ENCODE measurements at places on chromosomes 16 and 17.

DNA sequence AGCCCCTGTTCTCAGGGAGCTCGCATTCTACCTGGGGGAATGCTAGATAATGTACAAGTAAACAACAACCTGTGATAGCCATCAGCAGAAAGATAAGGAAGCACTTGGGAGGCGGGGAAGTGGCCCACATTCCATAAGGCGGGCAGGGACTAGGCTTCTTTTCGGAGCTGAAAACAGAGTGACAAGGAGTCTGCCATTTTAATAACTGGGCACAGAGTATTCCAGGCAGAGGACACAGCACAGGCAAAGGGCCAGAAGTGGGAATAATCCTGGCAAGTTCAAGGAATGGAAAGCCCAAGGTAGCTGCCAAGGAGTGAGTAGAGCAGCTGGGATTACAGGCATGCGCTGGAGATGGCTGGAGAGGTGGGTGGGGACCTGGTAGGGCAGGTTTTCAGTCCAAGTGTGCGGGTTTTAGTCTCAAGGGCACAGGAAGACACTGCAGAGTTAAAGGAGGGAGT, 24.3 kb downstream of the USP43 start:
- DNase-seq: no peak

DNA sequence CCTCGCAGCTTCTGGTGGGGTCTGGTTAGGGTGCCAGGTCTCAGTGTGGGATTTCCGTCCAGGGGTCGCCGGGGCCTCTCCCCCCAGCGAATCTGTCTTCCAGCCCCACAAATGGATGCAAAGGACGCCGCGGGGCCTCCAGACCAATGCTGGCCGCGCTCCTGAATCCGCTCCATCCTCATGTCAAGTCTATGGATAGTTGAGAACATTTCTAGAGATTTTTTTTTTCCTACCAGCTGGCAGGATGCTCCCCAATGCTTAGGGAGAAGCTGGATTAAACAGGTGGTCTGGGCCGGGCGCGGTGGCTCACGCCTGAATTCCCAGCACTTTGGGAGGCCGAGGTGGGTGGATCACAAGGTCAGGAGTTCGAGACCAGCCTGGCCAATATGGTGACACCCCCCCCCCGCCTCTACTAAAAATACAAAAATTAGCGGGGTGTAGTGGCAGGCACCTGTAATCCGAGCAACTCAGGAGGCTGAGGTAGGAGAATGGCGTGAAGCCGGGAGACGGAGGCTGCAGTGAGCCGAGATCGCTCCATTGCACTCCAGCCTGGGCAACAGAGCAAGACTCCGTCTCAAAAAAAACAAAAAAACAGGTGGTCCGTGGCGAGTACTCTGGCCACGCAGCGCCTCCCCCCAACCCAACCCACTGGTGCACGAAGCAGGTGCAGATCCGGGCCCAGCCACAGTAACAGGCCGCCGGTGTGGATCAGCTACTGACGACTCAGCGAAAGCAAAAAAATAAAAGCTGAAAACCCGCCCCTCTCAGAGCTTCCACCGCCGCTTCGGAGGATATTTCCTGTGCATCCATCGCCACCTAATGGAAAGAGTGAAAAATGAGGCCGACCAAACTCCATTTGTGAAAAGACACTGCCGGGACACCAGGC, 1.1 kb upstream of the NXN start:
- DNase-seq: peak; percentile 77

GRCh38 chr17:7486181-7486580, 2.0 kb downstream of the POLR2A start:
- no peak for DNase-seq

DNA sequence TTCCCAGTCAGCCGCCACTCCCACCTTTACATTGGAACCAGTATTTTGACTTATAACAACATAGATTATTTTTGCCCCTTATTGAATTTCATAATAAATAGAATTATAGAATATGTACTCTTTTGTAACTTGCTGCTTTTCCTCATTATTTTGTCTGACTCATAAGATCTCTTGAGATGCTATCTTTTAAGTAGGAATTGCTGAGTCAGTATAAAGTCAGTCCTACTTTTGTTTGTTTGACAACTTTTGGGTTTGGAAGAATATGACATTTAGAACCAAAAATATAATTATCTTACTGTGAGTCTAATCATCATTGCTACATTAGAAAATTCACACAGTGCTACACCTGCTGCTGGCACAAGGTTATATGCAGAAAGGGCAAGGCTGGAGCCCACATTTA, 69.7 kb downstream of the STXBP4 start:
- DNase-seq: no peak

GRCh38 chr16:66473051-66473571, 46.0 kb downstream of the BEAN1 start:
- no peak for DNase-seq

- no peak for DNase-seq
Observed at GRCh38 chr17:64628641-64629040, 33.5 kb downstream of the SMURF2 start.

DNA sequence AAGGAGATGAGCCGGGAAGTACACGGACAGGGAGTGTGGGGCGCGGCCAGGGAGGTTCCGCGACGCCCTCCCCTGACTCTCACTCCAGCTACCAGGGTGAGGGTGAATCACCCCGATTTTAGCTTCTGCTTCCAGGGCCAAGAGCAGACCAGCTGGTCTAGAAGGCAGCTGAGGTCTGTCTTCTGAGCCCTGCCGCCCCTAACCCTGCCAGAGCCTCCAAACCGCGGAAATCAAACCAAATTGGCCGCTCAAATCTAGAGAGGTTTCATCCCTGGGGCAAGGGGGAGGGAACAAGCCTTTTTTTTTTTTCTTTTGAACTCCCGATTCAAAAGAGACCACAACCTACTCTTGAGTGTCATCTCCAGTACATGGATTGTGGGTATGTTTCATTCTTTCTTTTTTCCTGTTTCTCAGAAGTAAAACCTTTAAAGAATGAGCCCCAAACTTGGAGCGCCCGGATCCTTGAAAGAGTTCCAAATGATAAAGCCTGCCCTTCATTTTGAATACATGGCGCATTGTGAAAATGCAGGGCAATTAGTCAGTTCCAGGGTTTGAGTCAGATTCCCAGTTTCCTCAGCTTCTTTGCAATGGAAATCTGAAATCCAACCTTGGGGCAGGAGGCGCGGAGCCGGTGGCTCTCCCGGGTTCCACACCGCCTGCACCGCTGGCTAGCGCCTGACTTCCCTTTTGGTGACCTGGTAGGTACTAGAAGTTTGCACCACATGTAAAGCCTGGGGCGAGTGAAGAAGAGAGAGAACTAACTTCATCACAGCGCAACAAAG, 16.5 kb upstream of the ZFHX3 start:
- peak; percentile 48 for DNase-seq

GRCh38 chr16:89373355-89374110, 116.8 kb downstream of the ANKRD11 start:
- DNase-seq: no peak

DNA sequence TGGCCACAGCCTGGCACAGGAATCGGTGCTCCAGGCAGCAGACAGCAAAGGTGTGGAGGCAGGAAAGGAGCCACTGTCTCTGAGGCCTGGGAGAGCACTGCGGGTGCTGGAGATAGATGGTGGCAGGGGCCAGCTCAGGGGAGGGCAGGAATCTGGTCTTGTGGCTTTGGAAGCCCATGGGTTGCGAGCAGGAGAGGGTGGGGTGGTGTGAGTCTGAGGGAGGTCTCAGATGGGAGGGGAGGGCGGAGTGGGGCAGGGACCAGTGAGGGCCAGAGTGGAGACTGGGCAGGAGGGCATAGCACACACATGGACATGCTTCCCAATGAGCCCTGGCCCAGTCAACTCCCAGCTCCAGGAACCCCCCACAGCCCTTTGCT, 70.1 kb downstream of the SREBF1 start:
- no peak for DNase-seq

DNA sequence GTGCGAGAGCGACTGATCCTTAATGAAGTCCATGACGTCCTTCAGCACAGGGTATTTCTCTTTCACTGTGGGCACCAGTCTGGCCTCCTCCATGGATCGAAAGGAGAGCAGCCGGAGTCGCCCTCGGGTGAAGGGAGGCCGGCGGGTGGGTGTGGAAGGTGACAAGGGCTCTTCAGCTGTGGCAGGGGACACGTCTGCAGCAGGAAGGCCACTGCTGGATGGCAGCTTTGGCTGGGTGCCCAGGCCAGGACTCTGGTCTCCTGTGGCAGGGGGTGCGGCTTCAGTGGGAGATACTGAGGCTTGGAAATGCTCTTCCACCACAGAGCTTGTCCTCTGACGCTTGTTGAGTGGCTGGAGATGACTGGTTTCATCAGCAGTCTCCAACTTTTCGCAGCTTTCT, 78.5 kb downstream of the ZZEF1 start:
- DNase-seq: no peak

GRCh38 chr16:16048904-16049582, 99.6 kb downstream of the ABCC1 start:
- DNase-seq: no peak

- peak; percentile 47 for DNase-seq
Observed at GRCh38 chr17:181245-182049, at the start of gene DOC2B. Gene DOC2B (minus strand): TSS chr17:181650. CDS start chr17:181479, 171 bp downstream.

GRCh38 chr16:47916266-47916665, 239.5 kb downstream of the ABCC12 start:
- no peak for DNase-seq

DNA sequence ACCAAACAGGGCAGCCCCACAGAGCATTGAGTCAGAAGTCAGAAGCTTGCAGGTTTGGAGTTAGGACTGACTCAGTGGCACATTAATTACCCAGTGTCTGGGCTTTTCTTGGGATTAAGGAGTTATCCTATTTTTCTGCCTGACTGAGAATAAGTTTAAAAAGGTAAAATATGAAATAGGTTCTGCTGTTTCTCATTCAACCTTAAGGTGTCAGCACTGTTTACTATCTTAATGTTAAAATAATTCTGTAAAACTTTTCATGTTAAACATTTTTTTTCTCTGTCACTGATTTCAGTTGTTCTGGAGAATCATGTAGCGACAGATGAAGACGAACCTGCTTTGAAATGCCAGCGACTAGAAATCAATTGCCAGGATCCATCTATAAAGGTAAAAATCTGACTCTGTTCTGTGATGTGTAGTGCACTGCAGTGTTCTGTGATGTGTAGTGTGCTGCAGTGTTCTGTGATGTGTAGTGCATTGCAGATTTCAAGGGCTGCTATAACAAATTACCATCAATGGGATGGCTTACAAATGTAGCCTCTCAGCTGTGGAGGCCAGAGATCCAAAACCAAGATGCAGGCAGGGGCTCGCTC, 128.0 kb downstream of the LAT start:
- DNase-seq: no peak

DNA sequence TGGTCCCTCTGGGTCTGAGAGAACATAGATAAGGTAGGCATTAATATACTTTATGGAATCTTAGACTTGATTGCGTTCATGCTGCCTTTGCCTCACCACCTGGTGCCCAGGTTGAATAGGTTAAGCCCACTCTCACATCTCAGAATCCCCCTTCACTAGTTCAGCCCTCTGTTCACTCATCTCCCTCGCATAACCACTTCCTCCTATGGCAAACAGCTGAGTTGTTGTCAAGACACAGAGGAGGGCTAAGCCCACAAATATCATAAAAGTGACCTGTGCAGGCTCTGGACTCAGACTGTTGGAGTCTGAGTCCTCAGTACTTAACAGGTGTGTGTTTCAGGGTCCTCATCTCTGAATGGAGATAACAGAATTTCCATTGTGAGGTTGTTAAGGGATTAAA, 55.7 kb downstream of the GOSR1 start:
- no peak for DNase-seq

GRCh38 chr16:19329932-19330331, 44.4 kb downstream of the CLEC19A start:
- no peak for DNase-seq

GRCh38 chr17:70968302-70968701, 799.0 kb downstream of the KCNJ2 start:
- no peak for DNase-seq

- no peak for DNase-seq
Observed at GRCh38 chr16:88978608-88979346, 1.8 kb upstream of the CBFA2T3 start.

DNA sequence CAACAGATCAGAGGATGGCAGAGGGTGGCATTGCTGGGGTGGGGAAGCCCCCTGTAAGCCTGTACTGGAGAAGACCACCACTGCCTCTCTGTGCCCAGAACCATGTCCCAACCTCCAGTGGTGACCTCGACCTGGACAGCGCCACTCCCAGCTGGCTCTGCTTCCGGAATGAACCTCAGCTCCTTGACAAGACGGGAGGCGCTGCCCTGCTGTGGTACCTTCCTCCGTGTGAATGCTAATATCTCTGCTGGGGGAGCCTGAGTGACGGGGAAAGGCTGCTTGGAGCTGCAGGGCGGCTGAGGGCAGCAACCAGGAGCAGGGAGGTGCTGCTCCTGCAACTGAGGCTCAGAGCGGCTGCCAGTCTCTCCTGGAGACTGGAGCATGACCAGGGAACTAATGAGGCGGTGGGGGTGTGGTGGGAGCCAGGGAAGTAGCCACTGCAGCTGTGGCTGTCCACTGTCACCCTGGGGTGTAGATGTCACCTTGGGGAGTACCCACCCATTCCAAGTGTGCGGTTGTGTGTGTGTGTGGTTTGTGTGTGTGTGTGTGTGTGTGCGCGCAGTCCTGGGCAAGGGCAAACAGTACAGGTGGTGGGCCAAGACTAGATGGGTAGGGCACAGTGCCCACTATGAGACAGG, 6.2 kb downstream of the PRCD start:
- DNase-seq: no peak

DNA sequence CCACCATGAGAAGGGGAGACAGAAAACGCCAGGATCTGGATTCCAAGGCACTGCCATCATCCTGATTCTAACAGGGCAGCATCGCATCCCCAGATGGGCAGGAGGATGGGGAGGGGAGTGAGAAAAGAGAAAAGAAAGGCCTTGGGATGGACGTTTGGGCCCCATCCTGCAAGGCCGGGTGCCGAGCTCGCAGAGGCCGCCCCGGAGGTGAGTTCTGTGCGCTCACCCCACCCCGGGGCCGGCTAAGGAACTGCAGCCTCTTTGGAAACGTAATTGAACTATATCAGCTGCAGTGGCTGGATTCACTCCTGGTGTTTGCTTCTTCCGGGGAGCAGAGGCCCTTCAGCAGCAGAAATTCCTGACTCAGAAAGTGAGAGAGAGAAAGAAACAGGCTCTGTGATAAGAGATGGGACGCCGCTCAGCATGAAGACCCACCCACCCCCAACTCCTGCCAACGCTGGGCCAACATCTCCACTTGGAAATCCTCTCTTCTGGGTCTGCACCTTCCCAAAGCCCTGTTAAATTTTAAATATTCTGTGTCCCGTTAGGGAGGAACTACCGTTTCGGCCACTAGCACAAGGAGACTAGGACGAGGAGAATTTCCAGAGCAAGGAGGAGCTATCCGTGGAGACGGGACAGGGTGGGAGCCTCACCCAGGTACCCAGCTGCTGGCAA, 8.5 kb upstream of the SSTR2 start:
- DNase-seq: peak; percentile 55
